ENCODE measurements at places on chromosomes 5 and 9.

DNA sequence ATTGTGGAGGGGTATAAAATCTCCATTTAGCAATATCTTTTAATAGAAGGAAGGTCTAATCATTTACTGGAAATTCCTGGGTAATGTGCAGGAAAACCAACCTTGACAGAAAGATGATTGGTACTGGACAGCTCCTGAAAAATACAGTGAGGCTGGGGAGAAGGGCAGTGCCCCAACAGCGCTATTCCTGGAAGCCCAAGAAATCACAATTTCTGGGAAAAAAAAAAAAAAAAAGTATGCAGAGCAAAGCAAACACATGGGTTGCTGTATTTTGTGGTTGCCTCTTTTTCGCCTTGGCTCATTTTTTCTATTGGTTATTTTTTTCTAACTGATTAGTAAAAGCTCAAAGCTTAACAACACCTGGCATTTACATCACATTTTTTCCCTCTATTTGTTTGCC lies 249.7 kb downstream of the ENC1 start:
- no peak for DNase-seq

DNA sequence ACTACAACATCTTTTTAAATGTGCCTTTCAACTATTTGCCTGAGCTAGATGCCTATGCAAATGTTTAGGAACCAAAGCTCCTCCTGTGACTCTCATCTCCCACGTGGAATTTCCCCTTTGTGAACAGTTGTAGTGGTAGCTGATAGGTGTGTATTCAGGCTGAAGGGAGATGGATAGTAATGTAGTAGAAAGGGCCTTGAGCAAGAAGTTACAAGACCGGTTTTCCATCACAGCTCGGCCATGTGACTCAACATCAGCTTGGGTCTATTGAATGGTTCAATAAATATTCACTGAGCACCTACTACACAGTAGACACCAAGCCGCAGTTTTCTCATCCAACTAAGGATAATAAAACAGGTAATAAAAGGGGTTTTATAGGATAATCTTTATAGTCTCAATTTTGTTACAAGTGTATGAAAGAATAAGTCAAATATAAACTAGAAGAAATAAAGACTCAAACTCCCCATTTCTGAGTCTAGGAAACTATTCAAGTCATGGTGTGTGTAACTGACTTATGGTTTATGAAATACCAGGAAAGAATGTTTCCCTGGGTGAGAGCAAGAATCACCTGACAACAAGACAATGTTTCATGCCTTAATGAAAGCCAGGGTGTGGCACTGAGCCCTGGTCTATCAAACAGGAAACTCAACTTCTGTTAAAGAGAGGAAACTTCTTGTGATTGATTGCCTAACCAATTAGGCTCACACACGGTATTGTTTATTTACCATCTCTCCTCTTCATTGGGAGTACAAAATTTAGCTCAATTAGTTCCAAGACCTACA lies 187.1 kb upstream of the SPEF2 start:
- no peak for DNase-seq

- no peak for DNase-seq
Observed at GRCh38 chr5:139696167-139696893, 48.2 kb downstream of the CXXC5 start.

GRCh38 chr9:124320062-124320973 lies 62.6 kb downstream of the NEK6 start:
- DNase-seq, result peak; percentile 10

DNA sequence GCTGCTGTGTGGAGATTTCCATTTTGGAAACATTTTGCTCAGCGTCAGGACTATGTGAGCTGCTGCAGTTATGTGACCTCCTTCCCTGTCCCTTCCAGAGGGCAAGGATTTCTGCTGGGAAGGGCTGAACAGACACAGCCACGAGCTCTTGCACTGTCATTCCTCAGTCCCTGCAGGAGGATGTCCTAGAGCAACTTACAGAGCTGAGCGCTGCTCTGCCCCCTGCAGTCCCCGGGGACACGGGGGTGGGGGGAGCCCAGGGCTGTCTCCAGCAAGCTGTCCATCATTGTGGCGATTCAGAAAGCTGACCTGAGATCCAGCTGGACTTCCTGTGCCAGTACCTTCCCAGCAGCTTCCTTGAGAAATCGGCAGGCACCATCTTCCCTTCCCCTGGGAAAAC lies 28.0 kb upstream of the MAP1B start:
- no peak for DNase-seq
